ENCODE measurements at places on chromosomes 11 and 22.
A peak's percentile ranks its signal among the peaks of the same experiment; 100 is the strongest.

GRCh38 chr11:69649576-69649900 is 8.6 kb downstream of the CCND1 start:
- no peak for DNase-seq
- no peak overlapping the region for H3K27ac ChIP-seq
- H3K27me3 ChIP-seq, result no peaks in the 10 kb centered on the region
- H3K4me1 ChIP-seq, result peaks cover 14% of the 10 kb centered on the region

GRCh38 chr22:19576460-19577421 is 52.5 kb upstream of the CLDN5 start:
- no peaks in the 10 kb centered on the region for H3K36me3 ChIP-seq
- peaks cover 18% of the 10 kb centered on the region for H3K27me3 ChIP-seq
- DNase-seq, result no peak
- peaks cover 8% of the 10 kb centered on the region for H3K4me1 ChIP-seq

DNA sequence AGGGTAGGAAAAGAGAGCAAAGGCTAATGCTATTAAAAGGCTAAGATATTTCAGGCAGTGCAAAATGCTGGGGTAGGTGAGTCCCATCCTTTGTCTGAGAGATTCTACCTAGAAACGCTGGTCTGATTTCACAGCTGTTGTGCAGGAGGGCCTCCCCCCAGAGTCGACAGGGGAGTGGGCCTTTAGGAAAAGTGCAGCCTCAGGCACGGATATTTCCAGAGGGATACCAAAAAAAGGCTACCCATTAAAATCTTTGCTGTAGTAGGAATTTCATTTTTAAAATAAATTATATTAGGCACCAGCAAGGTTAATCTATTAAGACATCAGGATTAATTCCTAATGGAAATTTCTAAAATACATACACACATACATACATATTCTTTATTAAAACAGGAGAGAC is 280.5 kb downstream of the OPCML start:
- no peaks in the 10 kb centered on the region for H3K4me1 ChIP-seq
- no peak overlapping the region for H3K27ac ChIP-seq
- H3K4me3 ChIP-seq, result no peak overlapping the region
- no peaks in the 10 kb centered on the region for H3K27me3 ChIP-seq
- no peaks in the 10 kb centered on the region for H3K36me3 ChIP-seq

DNA sequence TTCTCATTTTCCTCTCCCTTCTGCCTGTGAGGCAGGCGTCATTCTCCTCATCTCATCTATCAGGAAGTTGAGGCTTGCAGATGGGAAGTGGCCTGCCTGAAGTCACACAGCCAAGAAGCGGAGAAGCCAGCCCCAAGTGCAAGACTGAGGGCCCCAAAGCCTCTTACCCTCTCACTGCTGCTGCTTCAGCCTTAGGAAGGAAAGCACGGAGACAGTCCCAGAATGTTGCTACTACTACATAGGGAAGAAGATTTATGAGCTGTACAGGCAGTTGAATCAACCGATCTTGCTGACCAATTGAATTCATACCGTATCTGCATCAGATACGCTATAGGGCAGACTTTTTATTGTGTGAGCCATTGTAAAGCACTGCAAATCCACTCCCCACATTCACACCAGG is 89.0 kb downstream of the CWC15 start:
- no peak overlapping the region for H3K27ac ChIP-seq
- no peaks in the 10 kb centered on the region for H3K27me3 ChIP-seq

DNA sequence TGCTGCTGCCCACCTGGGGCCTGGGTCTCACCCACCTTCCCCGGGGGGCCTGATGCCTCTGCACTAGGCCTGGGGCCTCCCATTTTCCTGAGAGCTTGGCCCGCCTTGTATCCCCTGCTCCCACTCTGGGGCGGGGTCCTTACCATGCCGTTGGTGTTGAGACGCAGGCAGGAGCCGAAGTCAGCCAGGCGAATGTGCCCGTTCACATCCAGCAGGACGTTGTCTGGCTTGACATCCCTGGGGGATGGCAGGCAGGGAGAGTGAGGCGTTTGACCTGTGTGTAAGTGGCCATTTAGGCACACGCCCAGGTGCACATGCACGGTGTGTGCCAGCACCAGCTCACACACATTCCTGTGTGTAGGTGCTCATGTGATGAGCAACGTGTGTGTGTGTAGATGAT is 5.1 kb downstream of the CDC42BPG start:
- H3K27ac ChIP-seq, result no peak overlapping the region
- H3K4me3 ChIP-seq, result no peak overlapping the region
- DNase-seq, result no peak

DNA sequence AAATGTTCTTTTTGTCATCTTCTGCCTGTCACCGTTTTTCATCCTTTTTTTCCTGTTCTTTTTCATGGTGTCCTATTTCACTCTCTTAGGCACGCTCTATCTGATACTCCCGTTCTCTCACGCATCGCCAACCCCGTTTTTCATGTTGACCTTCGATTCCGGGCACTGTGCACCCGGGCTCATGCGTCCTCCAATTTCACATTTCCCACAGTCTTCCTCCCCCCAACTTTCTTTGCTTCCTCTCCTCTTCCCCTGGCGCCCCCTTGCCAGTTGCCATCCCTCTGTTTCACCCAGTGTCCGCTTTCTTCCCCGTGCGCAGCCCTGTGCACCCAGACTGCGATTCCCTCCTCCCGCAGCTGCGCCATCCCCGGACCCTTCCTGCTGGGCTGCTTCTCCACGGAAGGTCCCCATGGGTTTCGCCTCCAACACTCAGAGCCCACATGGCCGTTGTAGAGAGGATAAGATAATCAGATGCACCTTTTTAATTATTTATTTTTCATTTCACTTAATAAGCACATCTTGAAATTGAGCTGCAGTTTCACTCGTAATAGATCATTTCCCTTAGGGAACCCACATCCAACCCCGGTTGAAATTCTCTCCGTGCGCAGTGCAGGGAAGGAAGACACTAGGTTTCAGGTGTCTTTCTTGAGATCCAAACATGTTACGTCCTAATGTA is 791.1 kb downstream of the NTM start:
- no peaks in the 10 kb centered on the region for H3K4me1 ChIP-seq
- H3K27ac ChIP-seq, result no peak overlapping the region
- H3K4me3 ChIP-seq, result no peak overlapping the region
- no peaks in the 10 kb centered on the region for H3K27me3 ChIP-seq

- H3K4me3 ChIP-seq, result no peak overlapping the region
- no peaks in the 10 kb centered on the region for H3K36me3 ChIP-seq
- DNase-seq, result no peak
Measured at GRCh38 chr11:10941414-10941813, 83.6 kb upstream of the ZBED5 start.

DNA sequence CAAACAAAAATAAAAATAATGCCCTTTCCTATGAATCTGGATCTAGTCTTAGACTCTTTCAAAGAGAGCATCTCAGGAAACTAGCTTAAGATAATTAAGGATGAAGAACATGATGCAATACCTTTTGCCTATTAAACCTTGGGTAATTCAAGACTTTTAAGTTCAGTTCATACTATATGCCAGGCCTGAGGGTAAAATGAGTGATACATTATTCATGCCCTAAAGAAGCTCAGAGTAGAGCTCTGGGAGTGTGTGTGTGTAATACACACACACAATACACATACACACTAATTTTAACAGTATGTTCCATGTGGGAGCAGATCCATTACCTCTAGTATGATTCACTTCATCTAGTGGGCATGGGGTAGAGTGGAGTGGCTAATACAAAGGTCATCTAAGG is 651.4 kb upstream of the CHORDC1 start:
- H3K4me3 ChIP-seq, result no peak overlapping the region
- H3K27ac ChIP-seq, result no peak overlapping the region

- H3K27me3 ChIP-seq, result no peaks in the 10 kb centered on the region
- H3K4me3 ChIP-seq, result no peak overlapping the region
- peaks cover 70% of the 10 kb centered on the region for H3K4me1 ChIP-seq
- peak; percentile 95 for DNase-seq
- peak overlapping the region; percentile 97 for H3K27ac ChIP-seq
Measured at GRCh38 chr11:9760193-9760575, 96.3 kb downstream of the SWAP70 start.

DNA sequence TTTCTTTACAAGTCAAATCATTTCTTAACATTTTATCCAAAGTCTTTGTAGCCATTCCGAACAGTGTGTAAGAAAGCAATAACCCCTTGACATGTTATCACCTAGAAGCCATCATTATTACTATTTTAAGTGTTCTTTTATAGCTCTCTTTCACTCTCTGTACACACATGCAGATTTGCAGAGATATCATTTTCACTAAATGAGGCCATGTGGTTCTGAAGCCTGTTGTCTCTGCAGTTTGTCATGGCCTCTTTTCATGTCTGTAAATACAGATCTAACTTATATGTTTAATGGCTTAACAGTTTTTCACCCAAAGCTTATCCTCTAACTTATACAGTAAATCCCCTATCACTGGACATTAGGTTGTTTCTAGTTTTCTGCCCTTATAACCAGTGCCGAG is 166.8 kb downstream of the MYO18B start:
- H3K36me3 ChIP-seq, result no peaks in the 10 kb centered on the region
- H3K4me1 ChIP-seq, result no peaks in the 10 kb centered on the region
- peaks cover 34% of the 10 kb centered on the region for H3K27me3 ChIP-seq
- DNase-seq, result no peak
- no peak overlapping the region for H3K27ac ChIP-seq

DNA sequence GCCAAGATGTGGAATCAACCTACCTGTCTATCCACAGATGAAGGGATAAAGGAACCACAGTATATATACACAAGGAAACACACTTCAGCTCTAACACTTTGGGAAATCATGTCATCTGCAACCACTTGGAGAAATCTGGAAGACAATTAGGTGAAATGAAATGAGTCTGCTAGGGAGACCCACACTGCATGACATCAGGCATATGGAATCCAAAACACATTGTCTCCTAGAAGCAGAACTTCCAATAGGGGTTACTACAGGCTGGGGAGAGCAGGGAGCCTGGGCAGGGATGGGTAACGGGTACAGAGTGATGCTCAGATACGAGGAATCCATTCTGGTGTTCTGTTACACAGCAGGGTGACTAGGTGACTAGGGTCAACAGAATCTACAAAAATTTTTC is 18.3 kb downstream of the RGL4 start:
- no peak overlapping the region for H3K4me3 ChIP-seq
- no peak overlapping the region for H3K27ac ChIP-seq
- no peak for DNase-seq
- peaks cover 95% of the 10 kb centered on the region for H3K36me3 ChIP-seq

GRCh38 chr11:121523581-121524232 is 70.9 kb upstream of the SORL1-AS1 start:
- H3K4me3 ChIP-seq, result no peak overlapping the region
- no peaks in the 10 kb centered on the region for H3K27me3 ChIP-seq
- no peaks in the 10 kb centered on the region for H3K36me3 ChIP-seq
- H3K27ac ChIP-seq, result no peak overlapping the region

DNA sequence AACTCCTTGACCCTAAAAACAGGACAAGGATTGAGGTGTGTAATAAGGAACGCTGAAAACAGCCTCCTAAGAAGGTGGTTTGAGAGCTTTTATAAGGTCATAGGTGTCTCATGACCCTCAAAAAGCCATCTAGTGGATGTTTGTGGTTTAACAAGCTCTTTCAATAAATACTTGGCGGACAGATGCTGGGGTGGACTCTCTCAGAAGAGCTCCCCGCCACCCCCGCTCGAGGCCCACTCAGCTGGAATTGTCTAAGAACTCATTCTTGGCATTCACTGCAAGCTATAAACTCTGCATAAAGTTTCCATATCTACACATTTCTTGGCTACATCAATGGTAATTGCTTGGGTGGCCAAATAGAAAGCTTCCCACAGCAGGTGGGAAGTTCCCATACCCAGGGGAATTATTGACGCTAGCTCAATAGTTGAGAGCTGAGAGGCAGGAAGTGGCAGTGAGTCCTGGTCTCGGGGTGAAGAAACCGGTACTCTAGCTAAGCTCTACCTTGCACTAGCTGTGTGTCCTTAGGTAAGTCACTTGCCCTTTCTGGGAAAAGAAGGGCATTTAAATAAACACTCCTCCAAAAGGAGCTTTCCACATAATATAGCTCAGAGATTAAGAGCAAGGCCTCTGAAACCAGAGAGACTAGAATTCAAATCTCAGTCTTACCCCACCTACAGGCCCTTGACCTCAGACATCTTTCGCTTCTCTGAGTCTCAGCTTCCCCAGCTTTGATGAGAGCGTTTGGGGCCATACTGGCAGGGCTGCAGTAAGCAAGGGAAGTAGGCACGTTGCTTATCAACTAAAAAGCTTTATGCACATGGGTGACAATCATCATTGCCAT is 6.4 kb downstream of the MS4A15 start:
- no peaks in the 10 kb centered on the region for H3K4me1 ChIP-seq
- H3K4me3 ChIP-seq, result no peak overlapping the region
- H3K36me3 ChIP-seq, result no peaks in the 10 kb centered on the region
- H3K27ac ChIP-seq, result no peak overlapping the region
- peak; percentile 16 for DNase-seq

- H3K4me3 ChIP-seq, result no peak overlapping the region
- no peak overlapping the region for H3K27ac ChIP-seq
- H3K4me1 ChIP-seq, result peaks cover 27% of the 10 kb centered on the region
- H3K27me3 ChIP-seq, result peaks cover 15% of the 10 kb centered on the region
- DNase-seq, result no peak
Measured at GRCh38 chr11:57484141-57484710, 23.9 kb downstream of the RTN4RL2 start.

GRCh38 chr11:81380395-81380794 is 1353.3 kb downstream of the FAM181B start:
- H3K4me1 ChIP-seq, result no peaks in the 10 kb centered on the region
- no peak for DNase-seq
- no peak overlapping the region for H3K4me3 ChIP-seq
- H3K27me3 ChIP-seq, result no peaks in the 10 kb centered on the region

- no peak for DNase-seq
- H3K27ac ChIP-seq, result no peak overlapping the region
- H3K36me3 ChIP-seq, result no peaks in the 10 kb centered on the region
- peaks cover 3% of the 10 kb centered on the region for H3K4me1 ChIP-seq
Measured at GRCh38 chr11:7278314-7278917, 26.7 kb downstream of the SYT9 start.

DNA sequence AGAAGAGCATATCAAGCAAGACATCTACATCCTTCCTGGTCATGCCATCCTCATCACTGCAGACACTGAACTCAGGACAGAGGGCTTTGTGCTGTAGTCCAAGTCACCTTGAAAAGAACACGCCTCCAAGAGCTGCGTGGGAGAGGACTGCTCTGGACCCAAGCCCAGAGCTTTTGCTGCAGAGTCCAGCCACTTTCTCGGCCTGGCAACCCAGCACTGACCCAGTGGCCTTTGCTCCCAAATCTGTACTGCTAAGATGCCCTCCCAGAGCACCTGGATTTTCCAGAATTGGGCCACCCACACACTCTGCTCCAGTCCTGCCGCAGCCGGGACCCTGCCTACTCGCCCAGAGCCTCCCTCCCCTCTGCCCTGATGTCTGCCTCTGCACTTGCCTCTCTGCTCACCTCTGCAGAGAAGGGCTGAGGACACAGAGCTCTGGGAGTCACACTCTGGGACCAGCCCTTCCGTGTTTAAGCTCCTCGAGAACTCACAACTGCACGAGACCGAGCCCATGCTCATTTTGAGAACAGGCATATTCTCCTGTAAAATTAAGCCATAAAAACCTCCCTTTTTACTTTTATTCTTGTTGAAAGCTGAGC is 83.8 kb upstream of the CSNK2A3 start:
- H3K4me3 ChIP-seq, result no peak overlapping the region
- H3K36me3 ChIP-seq, result no peaks in the 10 kb centered on the region
- peaks cover 11% of the 10 kb centered on the region for H3K4me1 ChIP-seq

Measured in suprapubic skin (tissue), 4 donors.